ENCODE measurements at places on chromosomes 1 and 21.

DNA sequence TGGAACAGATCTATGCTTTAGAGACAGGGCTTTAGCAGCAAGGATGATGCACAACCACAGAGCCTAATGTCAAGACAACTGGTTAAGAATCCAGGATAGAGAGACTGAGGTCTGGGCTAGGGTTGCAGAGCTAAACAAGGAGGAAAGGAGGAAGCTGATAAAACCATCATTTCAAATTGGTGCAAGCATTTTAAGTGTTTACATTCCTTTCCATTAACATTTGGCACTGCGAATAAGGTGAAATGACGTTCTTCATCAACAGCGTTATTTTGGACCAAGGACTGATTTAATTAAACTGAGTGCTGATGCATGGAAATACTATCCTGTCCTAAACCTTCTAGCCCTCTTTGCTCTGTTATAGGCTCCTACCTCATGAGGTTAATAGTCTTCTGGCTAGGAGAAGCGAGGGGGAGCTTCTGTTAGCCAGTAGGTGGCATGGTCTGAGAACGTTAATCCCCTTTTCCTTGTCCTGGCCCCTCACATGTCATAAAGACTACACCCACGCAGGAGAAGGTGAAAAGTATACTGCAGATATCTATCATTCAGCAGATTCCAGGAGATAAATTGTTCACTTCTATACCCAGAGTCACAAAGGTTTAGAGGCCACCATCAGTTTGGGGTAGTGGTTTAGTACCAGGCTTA, 7.6 kb upstream of the C1orf21 start:
- DNase-seq, result no peak

DNA sequence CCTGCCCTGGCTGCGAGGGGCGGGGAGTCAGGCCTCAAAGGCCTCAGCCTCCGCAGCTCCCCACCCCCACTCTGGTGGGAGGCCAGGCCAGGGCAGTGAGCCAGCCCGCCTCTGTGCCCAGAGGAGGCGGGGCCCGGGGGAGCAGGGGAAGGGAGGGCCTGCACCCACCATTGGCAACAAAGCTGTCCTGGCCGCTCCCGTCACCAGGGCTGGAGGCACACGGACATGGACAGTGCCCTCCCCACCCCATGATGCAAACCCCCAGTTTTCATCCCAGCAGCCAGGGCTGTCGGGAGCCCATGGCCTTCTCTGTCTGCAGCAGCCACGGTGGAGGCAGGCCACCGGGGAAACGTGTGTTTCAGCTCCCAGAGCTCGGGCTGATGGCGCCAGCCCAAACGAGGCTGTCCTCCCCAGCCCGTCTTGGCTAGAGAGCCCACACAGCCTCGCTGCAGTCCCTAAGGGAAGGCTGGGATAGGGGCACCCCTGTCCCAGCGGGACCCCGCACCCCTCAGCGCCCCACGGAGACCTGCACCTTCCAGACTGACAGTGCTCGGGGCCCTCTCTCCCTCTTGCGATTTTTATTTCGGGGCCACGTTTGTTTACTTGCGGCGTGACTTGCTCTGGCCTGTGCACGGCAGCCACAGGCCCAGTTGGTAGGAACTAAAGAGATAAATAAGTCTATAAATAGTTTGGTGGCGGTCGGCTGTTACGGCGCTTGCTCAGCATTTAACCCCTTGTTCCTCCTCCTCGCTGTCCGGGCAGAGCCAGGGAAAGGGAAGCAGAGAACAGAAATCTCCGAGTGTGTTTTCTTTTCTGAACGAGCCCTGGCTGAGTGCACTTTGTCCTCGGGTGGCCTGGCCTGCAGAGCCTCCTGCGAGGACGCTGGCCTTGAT, 101.8 kb downstream of the PRDM16 start:
- no peak for DNase-seq

- DNase-seq, result no peak
These were observed 132.4 kb downstream of the DSCAM start for GRCh38 chr21:40714536-40714935.

- no peak for DNase-seq
These were observed 143.5 kb upstream of the USH2A start for GRCh38 chr1:216566641-216567205.

- peak; percentile 25 for DNase-seq
These were observed 92.1 kb upstream of the POU3F1 start for GRCh38 chr1:38138498-38139233.

- DNase-seq, result no peak
These were observed 136.5 kb downstream of the ZZZ3 start for GRCh38 chr1:77545970-77546369.

DNA sequence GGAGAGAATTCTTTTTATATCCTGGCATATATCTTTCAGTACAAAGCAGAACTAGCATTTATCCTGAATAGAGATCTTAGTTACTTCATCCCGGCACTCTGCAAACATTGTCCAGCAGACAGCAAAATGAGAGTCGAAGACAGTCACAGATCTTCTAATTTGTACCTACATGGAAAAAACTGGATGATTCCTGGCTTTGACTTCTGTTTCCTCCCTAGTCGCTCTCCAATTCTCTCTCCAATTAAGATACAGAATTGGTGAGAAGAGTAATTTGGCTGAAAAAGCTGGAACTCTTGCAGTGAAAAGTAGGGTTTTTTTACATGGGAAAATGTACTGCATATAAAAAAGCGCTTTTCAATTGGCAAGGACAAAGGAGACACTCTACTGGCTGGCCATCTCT, 151.1 kb upstream of the C8B start:
- DNase-seq, result no peak

- no peak for DNase-seq
These were observed 7.4 kb downstream of the SEMA4A start for GRCh38 chr1:156160743-156161171.

- no peak for DNase-seq
These were observed 2.0 kb upstream of the UBE2G2 start for GRCh38 chr21:44803651-44804050.

- DNase-seq, result no peak
These were observed 597.1 kb downstream of the KIF26B start for GRCh38 chr1:245751726-245752470.

DNA sequence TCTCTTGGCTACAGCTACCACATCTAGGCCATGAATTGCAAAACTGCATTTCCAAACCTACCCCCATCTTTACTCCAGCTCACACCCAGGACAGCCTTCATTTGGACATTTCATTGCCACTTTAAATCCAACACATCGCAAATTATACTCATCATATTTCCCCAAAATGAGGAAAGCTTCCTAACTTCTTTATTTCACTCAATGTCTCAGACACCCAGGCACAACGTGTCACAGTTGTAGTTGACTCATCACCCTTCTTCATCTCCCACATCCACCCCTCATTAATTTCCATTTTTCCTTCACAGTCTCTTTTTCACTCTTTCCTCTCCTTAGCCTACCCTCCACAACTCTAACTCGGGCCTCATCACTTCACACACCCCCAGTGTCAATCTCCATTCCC, 6.7 kb downstream of the OTUD7B start:
- no peak for DNase-seq

DNA sequence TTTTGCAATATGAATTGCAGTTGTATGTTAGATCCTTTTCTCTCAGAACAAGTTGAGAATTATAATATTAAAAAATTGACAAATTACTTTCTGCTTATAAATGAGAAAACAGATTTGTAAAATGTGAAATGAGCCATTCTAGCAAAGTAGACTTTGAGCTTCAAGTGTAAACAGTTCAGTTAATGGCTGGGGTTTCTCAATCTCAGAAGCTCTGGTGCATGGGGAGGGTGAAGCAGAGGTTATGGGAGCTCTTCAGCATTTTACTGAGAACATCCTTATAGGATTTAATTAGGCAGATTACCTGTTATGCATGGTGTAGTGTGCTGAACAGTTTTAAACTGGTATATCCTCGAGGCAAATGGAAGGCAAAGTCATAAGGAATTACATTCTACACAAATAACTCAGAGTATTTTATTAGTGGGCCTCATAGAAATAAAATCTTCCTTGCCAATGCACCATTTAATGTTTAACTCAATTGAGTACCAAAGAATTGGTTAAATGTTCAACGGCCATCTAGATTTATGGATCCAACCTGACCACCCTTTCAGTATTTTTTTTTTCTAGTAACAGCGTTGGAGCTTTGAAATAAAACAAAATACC, 1143.6 kb upstream of the ADGRL2 start:
- no peak for DNase-seq

GRCh38 chr21:31991356-31992331, 118.8 kb downstream of the HUNK start:
- DNase-seq, result no peak

- peak; percentile 20 for DNase-seq
These were observed 65.5 kb downstream of the PRKAA2 start for GRCh38 chr1:56710646-56711045.

DNA sequence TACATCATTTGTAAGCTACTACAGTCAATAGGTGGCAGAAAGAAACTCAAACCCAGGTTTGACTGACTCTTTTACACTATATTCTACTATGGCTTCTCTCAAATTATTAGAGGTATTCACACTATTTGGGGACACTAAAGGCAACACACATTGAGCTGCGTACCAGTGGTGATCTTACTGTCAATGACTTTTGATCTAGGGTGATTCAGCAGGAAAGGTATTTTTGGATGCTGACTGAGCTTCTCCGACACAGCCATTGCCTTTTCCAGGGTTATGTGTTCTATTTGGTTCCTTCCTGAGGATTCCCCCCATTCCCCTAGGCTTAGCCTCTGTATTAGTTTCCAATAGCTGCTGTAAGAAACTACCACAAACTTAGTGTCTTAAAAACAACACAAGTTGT, 73.2 kb upstream of the JAK1 start:
- DNase-seq, result no peak

DNA sequence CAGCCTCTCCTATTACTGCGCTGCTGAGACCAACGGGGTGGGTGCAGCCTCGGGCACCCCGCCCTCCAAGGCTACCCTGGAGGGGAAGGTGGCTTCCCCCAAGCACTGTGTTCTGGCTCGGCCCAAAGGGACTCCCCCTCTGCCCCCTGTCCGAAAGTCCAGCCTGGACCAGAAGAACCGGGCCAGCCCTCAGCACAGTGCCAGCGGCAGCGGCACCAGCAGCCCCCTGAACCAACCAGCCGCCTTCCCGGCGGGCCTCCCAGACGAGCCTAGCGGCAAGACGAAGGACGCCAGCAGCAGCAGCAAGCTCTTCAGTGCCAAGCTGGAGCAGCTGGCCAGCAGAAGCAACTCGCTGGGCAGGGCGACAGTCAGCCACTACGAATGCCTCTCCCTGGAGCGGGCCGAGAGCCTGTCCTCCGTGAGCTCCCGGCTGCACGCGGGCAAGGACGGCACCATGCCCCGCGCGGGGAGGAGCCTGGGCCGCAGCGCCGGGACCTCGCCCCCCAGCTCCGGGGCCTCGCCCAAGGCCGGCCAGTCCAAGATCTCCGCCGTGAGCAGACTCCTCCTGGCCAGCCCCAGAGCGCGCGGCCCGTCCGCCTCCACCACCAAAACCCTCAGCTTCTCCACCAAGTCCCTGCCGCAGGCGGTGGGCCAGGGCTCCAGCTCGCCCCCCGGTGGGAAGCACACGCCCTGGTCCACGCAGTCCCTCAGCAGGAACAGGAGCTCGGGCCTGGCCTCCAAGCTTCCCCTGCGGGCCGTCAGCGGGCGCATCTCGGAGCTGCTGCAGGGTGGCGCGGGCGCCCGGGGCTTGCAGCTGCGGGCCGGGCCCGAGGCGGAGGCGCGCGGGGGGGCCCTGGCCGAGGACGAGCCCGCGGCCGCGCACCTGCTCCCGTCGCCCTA, 533.1 kb downstream of the KIF26B start:
- DNase-seq, result no peak

DNA sequence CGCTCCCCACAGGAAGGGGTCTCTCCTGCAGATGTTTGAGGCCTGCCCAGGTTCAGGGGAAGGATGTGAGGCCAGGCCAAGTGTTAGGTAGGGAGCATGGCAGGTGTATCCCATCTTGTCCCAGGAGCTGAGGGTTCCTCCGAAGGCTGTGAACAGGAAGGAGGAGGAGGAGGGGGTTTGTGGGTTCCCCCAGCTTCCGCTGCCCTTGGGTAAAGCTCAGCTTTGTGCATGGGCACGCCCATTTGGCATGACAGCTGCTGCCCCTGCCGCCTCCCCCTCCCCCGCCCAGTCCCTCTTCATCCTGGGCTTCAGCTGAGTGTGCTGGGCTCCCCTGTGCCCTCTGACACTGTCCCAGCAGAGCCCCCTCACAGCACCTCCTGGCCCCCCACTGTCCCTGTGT, 25.5 kb downstream of the TNFRSF8 start:
- DNase-seq, result no peak

GRCh38 chr1:15833842-15834405, 13.6 kb upstream of the SPEN start:
- DNase-seq, result no peak

- no peak for DNase-seq
These were observed 41.3 kb downstream of the TBX19 start for GRCh38 chr1:168321945-168322344.

DNA sequence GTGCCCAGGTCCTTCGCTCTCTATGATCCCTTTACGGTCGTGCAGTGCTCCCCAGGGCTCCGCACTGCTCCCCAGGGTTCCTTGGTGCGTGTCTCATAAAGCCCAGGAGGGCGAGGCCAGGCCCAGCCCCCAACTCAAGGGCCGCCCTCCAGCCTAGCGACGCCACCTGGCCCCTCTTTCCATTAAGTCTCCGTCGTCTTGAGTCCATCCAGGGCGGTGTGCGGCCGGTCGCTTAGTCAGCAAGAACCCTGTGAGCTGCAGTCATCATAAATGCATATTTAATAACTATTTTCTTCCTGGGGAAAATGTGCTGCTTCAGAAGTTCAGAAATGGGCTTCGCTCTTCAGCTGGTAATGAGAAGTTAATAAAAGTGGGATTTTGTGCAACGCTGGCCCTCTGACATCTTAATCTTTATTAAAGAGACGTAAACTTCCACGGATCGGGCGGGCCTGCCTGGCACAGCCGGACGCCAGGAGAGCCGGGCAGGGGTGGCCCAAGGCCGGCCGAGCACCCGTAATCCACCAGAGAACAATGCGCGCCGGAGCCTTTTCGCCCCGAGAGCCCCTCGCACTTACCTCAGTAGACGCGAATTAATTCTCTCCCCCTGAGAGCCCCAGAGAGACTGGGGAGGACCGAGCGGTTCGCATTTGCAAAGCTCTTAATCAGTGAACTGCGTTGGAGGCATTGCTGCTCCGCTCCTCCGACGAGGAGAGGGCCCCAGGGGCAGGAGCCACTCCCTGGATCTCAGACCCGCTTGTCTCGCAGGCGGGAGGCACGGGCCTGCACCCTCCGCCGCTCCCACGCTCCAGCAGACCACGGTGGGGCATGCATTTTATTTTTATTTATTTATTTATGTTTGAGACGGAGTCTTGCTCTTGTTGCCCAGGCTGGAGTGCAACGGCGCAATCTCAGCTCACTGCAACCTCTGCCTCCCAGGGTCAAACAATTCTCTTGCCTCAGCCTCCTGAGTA, 188.3 kb upstream of the ARHGEF16 start:
- no peak for DNase-seq

DNA sequence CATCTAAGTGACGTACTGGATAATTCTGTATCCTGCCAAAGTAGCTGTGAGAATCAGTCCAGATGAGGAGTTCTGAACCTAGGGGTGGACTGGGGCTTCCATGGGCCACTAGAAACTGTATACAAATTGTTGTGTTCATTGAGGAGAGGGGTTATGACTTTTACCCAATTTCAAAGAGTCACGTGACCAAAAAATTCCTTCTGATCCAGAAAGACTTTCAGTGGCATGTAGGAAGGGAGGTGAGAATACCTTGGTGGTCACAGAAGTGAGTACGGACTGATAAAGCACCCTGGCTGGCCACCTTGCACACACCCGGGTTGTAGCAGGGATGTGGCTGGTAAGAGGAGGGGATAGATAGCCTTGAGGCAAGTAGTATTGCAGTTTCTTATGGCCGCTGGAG, 60.4 kb downstream of the BCAR3 start:
- no peak for DNase-seq

Measured in SW 1271 (cell line).